CD4-positive, alpha-beta T cell treated with Interleukin-15 for 1 hour (primary cell): ENCODE measurements at places on chromosomes 2 and 18.

GRCh38 chr2:145284551-145284950 is 764.6 kb upstream of the ZEB2 start:
- DNase-seq, result no peak

- no peak for DNase-seq
Measured at GRCh38 chr18:45227001-45227742, 388.1 kb upstream of the SLC14A2 start.

- DNase-seq, result no peak
Measured at GRCh38 chr2:170972296-170973224, 43.5 kb downstream of the GORASP2 start.

DNA sequence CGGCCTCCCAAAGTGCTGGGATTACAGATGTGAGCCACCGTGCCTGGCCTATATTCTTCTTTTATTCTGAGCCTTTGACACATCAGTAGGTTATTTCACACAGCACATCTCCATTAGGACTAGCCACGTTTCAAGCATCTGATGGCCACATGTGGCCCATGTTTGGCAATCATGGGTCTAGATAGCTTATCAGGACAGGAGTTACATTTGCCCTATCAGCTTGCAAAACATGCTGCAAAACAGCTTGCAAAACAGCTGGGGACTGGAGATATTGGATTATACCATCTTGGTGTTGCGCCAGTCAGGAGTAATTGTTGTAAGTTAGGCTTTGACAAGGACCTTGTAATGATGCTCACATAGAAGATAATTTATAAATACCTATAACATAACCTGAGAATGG is 94.9 kb downstream of the GBX2 start:
- no peak for DNase-seq

DNA sequence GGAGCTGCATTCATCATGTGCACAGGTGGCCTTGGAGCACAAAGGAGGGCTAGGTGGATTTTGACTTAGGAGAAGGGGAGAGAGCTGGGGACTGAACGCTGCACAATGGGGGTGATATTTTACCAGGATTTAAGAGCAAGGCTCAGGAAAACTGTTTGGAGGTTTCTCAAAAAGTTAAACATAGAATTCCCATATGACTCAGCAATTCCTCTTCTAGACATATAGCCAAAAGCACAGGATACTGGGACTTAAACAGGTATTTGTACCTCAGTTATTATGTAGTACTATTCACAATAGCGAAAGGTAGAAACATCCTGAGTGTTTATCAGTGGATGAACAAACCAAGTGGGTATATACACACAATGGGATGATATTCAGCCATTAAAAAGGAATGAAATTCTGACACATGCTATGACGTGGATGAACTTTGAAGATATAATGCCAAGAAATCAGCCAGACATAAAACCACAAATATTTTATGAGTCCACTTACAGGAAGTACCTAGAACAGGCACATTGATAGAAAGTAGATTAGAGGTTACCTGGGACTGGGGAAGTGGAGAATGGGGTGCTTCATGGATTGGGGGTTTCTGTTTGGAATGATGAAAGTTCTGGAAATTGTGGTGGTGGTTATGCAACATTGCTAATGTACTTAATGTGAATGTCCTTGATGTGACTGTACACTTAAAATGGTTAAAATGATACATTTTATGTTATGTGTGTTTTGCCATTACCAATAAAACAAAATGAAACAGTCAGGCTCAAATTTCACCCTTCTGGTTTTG is 216.9 kb downstream of the HAUS1 start:
- no peak for DNase-seq

GRCh38 chr2:127578411-127578810 is 42.9 kb downstream of the MYO7B start:
- no peak for DNase-seq

- DNase-seq, result no peak
Measured at GRCh38 chr2:196088203-196088602, 19.6 kb upstream of the DNAH7 start.

GRCh38 chr2:128774320-128775216 is 455.9 kb upstream of the HS6ST1 start:
- no peak for DNase-seq

- DNase-seq, result no peak
Measured at GRCh38 chr2:159925975-159926374, 128.0 kb upstream of the CD302 start.

- no peak for DNase-seq
Measured at GRCh38 chr18:23227726-23228070, 92.4 kb downstream of the CABLES1 start.

DNA sequence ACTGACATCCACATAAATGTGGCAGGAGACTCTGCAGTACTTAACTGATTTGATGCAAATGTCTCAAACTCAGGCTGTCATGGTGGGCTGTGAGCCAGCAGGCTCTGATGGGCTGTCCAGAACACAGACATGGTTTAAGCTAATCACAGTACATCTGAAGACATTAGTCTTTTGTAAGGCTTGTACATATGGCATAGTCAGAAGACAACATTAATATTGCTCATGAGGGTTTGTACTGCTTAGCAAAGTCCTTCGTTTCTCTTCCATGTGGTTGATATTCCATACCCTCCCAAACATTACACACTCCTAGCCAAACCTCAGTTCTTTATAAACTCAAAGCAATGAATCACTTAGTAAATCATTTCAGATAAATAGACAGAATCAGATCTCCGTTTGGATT is 330.6 kb downstream of the RND3 start:
- no peak for DNase-seq

DNA sequence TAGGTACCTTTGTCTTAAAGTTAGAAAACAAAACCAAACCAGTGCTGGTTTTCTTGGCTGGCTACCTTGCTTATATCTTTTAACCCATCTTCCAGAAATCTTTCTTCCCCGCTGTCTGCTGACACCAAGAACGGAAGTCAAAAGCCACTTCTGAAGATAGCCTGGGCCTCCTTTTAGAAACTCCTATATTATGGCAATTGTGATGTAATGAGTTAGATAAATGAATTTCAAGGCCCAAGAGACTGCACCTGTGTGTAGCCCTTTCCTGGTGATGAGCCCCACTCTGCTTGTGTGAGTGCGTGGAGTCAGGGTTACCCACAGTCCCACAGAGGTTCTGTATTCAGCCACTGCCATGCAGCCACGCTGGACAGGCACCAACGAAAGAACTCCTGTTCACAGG is 60.7 kb downstream of the ARMC9 start:
- DNase-seq, result no peak

DNA sequence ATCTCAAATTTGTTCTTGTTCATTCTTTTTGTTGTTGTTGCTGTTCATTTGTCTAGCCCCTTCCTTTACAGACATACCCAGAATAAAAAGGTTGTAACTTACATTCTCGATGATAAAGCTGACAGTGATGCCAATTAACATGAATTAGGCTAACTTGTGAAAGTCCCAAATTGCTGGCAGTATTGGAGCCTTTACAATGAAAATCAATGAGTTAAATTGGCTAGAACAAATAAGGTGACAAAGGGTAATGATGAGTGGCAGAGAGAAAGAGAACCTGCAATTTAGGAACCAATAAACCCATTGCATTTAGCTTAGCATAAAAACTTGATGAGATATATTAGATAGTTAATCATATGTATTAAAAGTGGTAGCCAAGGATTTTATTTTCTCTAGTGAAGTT is 521.0 kb downstream of the ADCYAP1 start:
- DNase-seq, result no peak

DNA sequence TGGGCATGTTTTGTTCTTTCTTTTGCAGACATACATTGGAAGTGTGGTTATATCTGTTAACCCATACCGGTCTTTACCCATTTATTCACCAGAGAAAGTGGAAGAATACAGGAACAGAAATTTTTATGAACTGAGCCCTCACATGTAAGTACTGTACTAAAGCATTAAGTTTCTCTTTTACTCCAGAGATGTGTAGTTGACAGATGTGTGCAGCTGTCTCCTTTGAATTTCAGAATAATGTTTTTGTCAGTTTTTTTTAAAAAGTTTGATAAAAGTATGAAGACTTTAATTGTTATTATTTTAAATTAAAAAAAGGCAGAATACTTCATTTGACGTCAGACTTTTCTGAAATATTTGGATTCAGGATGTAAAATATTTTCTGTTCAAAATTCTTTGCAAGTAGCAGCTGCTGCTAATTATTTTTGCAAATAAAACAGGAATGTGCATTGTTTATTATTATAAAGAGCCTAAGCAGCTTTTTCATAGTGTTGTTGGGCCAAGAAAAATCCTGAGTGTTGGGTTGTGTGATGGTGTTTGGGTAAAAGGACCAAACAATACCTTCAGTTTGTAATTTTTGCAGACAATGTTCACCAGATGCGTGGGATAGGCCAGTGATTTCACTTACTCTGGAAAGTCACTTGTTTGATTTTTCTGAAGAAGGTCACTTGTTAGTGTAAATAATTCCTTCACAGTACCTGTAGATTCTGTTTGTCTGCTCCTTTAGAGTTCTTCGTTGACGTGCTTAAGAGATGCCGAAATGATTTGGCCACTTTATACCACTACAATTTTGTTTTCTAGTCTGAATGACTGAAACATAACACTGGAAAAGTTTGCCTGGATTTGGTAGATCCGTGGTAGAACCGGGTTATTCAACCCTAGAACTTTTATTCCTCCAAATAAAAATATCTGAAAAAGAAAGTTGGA is 51.1 kb downstream of the MYO1B start:
- DNase-seq, result no peak

GRCh38 chr18:67771271-67771670 is 254.8 kb upstream of the DSEL start:
- no peak for DNase-seq

DNA sequence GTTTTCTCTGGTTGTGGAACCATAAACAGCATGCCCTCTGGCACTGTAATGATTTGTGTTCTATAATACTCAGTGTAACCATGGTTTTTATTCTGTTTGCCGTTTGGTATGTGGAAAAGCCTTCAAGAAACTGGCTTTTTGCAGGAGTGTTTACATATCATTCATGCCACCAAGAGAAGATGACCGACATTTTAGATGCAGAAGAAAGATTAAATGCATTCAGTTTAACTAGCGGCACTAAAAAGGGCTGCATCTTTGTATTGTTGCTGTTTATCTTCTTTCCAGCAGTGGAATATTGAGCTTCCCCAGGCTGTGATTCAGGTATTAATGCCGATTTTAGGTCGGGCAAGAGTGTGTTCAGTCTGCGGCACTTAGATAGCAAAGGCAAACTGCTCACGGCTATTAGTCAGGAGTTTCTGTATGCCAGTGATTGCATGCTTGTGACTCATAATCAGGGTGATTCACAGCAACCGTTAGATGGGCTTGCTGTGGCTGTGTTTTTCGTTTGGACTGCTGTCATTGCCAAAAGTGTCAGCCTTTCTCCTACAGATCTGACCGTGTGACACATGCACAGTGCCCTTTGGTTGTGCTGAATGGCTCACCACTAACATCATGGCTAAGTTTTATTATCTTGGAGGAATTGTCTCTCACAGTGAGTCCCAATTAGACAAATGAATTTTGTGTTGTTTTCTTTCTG is 479.7 kb downstream of the PARD3B start:
- DNase-seq, result no peak

DNA sequence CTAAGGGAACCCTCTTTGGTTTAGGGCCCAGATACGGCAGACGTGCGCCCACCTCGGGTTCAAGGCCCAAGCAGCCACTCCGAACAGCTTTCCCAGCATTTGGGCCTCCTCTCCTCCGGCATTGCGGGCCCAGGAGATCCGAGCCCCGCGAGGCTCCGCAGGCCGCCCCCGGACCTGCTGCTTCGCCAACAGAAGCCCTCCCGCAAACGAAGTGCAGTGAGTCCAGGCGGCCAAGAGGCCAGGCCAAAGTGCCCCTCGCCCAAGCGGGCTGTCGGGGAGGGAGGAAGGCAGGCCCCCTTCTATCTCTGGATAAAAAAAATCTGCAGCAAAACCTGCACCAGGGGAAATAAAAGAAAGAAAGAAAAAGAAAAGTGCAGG is 6.0 kb downstream of the EN1 start:
- no peak for DNase-seq

GRCh38 chr2:150517951-150518680 is 30.6 kb upstream of the RND3 start:
- no peak for DNase-seq

DNA sequence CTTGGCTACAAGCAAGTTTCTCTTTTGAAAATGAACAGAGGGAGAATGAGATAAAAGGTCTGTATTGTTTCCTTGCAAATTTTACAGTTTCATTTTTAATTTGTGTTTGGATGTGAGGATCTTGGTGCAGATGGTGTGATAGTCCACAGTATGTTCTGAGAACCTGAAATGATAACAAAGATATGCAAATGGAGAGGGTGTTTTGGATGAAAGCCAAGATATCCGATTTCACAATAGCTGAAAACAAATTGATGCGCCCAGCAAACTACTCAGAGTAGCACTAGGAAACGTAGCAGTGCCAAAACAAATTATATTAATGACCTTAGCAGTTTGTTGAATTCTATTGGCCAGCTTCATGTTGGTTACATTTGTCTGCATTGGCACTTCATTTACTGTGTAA is 683.5 kb downstream of the TMEM182 start:
- no peak for DNase-seq

DNA sequence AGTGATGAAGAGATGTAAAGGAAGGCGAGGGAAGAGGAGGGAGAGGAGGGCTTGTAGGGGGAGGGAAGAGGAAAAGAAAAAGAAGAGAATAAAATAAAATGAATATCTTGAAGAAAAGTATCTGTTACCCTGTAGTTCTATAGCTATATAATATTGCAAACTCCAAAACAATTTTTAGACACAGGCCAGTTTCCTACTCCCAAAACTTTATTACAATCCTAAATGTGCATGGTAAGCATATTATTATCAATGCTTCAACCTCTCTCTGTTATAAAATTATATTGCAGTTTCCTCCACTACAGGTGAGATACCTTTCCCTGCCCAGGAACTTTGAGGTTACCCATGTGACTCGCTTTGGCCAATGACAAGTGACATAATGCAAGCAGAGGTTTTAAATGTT is 1351.6 kb upstream of the NRXN1 start:
- DNase-seq, result no peak

DNA sequence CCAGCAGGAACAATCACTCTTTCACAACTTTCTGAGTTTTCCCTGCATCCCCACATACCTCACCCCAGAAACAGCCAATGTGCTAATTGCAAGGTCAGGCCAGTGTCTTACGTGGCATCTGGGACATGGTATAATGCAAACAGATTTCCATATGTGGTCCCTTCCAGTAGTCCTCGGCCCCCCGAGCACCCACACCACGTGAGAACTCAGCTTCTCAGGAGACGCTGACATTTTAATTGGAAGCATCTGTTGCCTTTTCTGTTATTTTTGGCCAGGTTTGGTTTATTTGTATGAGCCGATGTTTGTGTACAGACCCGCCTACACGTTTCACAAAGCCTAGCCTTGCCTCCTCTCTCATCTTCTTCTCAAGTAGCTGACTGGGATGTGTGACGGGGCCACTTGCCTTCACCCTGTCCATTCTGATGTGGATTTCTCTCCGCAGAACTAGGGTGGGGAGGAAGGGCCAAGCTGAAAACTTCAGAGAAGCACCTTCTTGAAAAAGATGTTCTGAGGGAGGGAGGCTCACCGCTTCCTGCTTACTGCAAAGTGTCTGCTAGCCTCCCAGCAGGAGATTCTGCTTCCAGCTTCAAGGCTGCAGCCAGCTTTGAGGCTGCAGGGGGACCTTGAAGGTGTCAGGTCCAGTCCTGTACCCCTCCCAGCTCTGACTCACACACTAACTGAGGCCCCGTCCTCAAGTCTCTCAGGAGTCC is 109.6 kb upstream of the SLC14A2 start:
- DNase-seq, result no peak
